ENCODE measurements at places on chromosomes 2 and 18.

DNA sequence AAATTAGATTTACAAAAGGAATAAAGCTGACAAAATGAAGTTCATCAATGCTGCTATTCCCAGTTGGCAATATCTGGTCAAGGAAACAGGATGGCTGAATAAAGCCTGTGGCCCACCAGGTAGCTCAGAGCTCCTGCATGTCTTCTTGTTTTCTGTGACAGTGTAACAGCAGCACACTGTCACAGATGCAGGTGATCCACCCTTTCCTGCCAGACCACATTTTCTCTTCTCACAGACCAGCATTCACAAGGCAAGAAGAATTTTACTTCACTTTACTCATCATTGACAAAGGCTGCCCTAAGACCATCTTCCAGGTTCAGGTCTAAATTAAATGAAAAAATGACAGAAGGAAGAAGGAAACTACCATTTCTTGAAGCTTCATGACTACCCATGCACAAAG, 166.2 kb upstream of the MEIS1 start:
- DNase-seq, result no peak

GRCh38 chr18:2641638-2642037, 13.9 kb upstream of the SMCHD1 start:
- no peak for DNase-seq

- DNase-seq, result no peak
Measured at GRCh38 chr2:134152045-134153010, 101.5 kb upstream of the MGAT5 start.

DNA sequence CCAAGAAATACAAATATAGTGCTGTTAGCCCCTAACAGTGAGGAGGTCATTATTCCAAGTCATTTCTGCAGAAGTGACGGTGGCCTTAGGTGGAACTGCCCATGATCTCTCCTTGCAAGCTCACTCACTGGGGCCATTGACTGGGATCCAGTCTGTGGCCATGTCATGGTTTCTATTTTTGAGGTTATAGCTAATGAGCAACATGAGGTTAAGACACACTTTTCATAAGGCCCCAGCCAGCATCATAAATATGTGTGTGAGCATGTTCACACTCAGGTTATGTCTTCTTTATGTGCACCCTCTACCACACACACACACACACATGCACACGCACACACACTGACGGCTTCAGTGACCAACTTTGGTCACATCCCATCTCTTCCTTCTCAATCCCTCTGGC, 484 bp downstream of the AFF3 start:
- no peak for DNase-seq

DNA sequence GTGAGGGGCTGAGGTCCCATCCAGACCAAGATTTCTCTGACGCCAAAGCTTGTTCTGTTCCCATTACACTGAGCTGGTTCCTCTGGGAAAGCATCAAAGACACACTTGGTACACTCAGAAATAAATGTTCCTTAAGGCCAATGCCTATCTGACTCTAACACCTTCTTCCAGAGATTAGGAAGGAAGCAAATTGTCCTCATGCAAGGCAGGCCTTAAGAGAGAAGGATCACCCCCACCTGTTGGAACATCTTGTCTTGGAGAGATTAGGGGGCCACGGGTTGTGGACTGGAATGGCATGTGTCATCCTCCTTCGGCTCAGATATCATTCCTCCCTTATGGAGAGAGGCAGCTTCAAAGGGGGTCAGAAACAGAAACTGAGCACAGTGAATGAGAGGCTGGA, 100.2 kb downstream of the ANKRD44 start:
- DNase-seq, result no peak

DNA sequence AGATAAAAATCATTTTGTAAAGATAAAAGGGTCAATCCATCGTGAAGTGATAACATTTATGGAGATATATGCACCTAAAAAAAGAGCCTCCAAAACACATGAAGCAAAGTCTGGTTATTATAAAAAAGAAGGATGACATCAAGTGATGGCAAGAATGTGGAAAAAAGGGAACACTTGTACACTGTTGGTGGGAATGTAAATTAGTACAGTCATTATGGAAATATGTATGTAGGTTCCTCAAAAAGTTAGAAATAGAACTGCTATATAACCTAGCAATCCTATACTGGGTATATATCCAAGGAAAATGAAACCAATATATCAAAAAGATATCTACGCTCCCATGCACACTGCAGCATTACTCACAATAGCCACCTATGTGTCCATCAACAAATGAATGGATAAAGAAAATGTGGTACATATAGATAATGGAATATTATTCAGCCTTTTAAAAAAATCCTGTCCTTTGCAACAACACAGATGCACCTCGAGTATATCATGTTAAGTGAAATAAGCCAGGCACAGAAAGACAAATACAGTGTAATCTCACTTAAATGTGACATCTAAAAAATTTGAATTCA, 28.9 kb downstream of the ABCB11 start:
- no peak for DNase-seq

DNA sequence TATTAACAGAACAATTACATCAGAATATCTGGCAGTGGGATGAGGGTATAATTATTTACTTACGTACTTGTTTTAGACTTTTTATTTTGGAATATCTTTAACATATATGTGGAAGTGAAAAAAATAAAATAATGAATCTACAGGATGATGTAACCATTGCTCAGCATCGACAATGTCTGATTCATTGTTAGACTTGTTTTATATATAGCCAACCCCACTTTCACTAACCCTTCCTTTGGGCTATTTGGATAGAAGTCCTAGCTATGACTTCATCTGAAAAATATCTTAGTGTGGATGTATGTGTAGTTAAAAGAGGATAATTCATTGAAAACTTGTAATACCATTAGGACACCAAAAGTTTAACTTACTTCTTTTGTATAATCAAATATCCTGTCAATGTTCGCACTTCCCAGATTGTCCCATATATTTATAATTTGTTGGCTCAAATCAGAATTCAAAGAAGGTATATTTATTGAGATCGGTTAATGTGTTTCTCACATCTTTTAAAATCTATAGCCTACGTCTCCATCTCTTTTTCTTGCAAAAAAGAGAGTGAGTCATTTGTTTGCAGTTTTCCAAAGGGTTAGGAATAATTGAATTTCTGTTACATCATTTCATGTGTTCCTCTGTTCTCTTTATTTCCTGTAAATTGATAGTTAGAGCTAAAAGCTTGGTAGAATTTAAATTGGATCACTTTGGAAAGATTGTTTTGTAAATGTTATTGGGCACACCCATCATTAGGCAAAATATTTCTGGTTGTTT, 506.1 kb upstream of the FAM98A start:
- no peak for DNase-seq

DNA sequence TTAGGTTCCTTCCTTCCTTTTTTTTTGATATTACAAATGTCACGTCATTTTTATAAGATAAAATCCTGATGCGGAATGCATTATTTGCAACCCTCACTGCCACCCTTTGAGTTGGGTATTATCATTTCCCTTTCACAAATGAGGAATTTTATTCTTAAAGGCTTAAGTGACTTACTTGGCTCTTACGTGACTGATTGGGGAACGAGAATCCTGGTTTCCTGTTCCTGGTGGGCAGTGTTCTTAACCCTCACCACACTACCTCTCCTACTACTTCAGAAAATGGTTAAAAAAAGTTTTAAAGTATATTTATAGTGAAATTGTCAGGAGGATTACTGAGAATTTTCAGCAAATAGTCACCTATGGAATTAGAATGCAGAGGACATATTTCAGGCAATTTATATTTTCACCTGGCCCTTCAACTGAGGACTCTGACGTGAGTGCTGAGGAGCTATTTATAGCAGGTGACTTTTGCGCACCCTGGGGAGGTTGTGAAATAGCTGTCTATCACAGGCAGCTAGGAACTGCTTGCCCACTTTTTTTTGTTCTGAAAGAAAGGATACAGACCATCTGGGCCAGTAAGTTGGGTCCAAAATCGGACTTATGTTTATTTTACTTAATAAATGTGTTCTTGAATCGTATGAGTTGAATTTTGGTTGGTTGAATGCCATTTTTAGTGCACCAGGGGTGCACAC, 18.7 kb upstream of the RASGRP3 start:
- no peak for DNase-seq

DNA sequence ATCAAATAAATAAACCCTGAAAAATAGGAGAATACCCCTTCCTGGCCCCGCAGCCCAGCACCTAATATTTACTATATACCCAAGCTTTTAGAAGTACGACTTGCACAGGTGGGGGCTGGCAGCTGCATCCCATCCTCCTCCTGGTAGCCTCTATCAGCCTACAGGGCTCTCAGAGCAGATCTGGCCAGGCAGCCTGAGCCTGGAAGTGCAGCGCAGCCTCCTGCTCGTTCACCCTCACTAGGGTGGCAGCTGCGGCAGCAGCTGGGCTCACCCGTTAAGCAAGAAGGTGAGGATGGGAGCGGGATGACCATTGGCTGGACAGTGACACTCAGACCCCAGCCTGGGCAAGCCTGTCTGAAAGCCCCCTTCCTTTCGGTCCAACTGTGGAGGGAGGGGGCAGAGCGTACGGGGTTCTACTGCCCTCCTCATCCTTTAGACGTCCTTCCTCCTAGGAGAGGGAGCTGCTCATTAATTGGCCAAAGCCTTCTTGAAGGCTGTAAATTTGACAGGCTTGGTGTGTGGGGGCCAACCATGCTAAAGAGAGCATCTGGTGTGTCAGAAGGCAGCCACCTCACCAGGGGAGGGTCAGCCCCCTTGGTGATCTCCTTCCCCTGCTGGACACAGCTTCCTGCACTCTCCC, 23.3 kb downstream of the MPHOSPH10 start:
- no peak for DNase-seq

GRCh38 chr2:231391981-231392380, 3.5 kb upstream of the B3GNT7 start:
- DNase-seq, result no peak

- no peak for DNase-seq
Measured at GRCh38 chr2:181991171-181991885, 5.7 kb downstream of the PPP1R1C start.

- no peak for DNase-seq
Measured at GRCh38 chr18:55088561-55088960, 129.3 kb upstream of the CCDC68 start.

DNA sequence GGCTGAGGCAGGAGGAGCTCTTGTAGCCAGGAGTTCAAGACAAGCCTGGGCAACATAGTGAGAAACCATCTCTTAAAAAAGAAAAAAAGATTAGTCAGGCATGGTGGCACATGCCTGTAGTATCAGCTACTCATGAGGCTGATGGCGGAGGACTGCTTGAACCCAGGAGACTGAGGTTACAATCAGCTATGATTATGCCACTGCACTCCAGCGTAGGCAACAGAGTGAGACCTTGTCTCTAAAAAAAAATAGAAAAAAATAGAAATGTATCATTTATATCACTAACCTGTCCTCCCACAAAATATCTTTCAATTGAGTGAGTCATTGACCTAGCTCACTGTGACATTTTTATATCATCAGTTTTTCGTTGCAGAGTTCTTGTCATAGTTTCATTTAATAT, 152.5 kb downstream of the DTNA start:
- DNase-seq, result no peak

All from GM04503 (cell line).